ENCODE measurements at places on chromosomes 1 and 21.

GRCh38 chr1:68570871-68571270 lies 74.0 kb upstream of the DEPDC1 start:
- DNase-seq: no peak

DNA sequence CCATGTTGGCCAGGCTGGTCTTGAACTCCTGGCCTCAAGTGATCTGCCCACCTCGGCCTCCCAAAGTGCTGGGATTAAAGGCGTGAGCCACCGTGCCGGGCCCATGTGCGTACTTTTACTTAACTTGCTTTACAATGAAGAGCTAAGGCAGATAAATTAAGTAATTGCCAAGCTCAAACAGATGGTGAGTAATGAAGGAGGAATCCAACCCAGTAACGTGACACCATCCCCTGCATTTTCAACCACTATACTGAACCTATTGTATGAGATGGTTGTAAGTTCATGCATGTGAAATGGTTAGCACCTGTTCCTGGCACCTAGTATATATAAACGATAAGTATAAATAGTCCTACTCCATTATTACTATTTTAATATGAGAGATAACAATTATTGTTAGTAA lies 588.0 kb upstream of the BEND5 start:
- DNase-seq: no peak

GRCh38 chr1:26750428-26750827 lies 37.3 kb upstream of the PIGV start:
- no peak for DNase-seq

DNA sequence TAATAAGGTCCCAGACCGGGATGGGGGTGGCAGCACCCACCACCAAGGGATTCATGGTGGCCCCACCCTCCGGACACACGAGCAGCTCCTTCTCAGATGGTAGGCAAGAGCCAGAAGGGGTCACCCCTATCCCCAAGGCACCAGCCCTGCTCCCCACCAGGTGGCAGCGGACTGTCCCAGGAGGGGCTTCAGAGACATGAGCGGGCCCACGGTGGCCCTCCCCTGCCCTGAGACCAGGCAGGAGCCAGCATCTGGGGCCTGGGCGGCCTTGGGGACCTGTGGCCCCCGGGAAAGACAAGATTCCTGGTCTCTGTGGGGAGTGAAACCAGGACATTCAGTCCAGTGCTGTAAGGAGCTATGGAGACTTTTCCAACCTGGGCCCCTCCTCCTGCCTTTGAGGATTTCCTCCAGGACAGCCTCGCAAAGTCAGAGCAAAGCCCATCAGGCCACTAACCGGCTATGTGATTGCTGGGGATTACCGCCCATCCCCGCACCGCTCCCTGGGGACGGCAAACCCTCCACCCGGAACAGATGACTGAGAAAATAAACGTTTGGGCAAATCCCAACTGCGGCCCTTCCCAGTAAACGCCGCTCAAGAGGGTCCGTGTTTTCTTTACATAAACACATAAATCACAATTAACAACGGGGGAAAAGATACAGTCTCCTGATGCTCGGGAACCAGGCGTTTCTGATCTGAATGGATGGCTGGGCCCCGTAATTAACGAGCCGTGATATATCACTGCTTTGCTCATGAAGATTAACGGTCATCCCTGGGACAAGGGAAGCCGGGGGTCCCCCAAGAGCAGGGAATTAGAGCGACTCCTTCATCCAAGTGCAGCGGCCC lies 50.9 kb upstream of the ARHGEF16 start:
- DNase-seq: no peak

GRCh38 chr1:33634806-33635205 lies 162.4 kb downstream of the ZSCAN20 start:
- peak; percentile 9 for DNase-seq

- DNase-seq: no peak
These were observed 4.5 kb downstream of the LCE2D start for GRCh38 chr1:152667648-152668047.

GRCh38 chr1:215425138-215425537 lies 142.0 kb upstream of the KCTD3 start:
- no peak for DNase-seq

DNA sequence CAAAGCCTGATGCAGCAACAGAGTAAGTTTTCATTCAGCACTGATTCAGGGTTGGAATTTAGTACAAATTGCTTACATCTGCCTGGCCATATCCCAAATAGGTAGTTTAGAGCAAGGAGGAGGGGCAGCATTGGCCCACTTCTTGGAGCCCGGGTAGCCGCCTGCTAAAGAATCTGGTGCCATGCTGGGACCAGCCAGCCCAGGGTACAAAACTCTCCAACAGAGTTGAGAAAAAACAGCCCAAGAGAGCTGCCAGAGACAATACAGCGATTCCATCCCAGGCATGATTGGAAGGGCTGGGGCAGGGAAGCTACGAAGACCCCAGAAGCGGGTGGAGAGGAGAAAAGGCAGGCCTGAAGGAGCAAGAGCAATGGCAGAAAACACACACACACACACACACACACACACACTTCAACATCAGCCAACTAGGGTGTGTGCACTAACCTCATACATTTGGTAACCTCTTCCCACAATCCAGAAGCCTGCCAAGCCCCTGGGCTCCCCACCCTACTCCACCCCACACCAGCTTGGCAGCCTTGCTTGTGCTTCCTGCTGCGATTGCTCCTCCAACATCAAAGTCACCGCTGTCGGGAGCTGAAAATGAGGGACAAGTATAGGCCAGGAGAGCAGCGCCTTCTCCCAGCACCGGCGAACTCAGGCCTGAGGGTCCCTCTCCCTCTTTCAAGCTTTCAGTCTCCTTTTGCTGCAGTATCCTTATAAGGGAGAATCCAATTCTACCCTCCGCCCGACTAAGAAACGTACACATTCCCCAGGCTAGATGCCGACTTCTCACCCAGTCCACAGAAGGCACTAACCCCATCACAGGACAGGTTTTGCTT lies 1.2 kb downstream of the PIK3C2B start:
- no peak for DNase-seq

- no peak for DNase-seq
These were observed 102.8 kb downstream of the CASZ1 start for GRCh38 chr1:10693497-10694273.

DNA sequence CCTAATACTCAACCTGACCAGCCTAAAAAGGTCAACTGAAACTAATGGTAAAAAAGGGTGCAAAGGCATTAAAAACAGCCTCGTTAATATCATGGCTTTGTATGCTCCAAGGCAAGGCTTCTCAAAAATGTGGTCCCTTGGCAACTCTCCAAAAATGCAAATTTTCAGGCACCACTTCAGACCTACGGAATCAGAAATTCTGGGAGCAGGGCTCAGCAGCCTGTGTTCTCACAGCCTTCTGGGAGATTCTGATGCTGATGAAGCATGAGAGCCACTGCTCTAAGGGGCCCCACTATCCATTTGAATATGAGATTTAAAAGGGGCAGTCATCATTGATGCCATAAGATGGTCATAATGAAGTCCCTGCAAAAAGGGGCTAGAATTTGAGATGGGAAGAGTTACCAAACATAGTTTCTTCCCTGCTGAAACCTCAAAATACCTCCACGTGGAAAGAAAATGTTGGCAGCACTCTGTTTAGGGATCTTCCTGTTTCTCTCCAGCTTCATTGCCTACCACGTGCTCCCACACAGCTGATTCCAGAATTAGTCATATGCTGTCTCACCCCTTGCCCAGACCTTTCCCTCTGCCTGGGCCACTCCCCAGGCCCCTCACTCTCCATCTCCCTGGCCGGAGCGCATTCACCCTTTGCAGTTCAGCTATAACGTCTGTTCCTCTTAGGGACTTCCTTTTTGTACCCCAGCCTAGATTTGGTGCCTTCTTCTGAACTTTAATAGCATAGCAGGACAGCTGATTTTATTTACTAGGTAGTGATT lies 46.7 kb downstream of the PHC2 start:
- DNase-seq: no peak

DNA sequence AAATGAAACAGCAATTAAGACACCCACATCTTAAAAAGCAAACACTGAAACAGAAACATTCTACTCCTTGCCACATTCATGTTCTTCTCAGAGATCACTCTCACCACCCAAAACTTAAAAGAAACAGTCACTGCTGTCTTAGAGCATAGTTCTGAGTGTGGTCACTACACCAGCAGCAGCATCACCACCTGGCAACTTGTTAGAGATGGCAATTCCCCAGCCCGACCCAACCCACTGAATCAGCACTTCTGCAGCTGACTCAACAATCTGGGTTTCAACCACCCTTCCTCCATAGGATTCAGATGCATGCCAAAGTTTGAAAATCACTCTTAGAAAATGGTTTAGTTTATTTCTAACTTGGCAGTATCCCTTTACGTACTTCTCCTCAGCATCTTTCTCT lies 126.1 kb downstream of the CDC42BPA start:
- peak; percentile 4 for DNase-seq

GRCh38 chr1:85351202-85351828 lies 74.9 kb upstream of the BCL10 start:
- DNase-seq: no peak

GRCh38 chr1:65471861-65472332 lies 51.4 kb downstream of the LEPR start:
- DNase-seq: no peak

GRCh38 chr1:1669468-1670440 lies 10.9 kb upstream of the CDK11B start:
- no peak for DNase-seq

DNA sequence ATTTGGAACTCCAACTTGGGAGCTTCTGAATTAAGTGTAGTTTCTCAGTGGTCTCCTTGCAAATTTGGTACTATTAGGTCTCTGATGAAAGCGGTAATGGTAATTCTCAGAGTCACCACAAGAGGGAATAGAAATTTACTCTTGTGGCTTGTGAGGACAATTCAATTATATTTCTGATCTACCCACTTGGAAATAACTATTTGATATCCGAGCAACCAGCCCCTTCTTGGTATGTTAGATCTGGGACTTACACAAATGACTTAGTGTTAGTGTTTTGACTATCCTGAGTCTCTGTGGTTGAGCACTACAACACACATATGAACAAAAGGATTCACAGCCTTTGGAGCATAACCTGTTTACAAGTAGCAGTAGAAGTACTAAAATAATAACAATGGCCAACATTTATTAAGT lies 68.1 kb downstream of the RPS6KA1 start:
- no peak for DNase-seq

GRCh38 chr1:31715873-31716220 lies 12.0 kb upstream of the COL16A1 start:
- no peak for DNase-seq

GRCh38 chr1:41726899-41727748 lies 191.6 kb downstream of the HIVEP3 start:
- DNase-seq: no peak

DNA sequence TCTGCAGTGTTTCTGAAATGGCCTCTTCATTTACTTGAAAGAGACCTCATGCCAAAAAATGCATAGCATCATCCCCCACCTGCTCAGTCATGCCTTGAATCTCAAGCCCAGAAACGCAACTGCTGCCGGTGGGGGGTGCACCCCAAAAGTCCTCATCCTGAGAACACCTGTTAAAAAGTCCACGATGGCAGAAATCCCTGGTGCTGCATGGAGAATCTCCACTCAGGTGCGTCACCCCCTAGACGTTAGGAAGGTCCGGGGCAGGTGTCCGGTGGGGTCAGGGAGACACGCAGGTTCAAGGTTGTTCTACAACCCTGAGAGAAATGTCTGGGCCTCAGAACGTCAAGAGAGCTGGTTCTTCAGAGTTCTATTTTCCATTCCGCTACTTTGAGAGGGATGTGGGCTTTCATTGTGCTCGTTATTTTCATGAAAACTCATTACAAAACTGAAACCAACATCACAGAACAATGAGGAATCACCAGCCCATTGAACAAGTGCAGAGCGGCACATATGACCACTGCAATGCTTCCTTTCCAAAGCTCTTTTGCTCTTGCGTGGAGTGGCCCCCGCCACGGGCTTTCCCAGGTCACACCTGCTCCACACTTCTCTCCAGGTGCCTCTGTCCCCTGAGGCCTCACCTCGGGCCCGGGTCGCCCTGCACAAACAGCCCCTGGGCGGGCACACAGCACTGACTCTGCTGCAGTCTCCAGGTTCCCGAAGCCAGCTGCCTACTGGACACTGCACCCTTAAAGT lies 201.9 kb downstream of the TOMM20 start:
- DNase-seq: peak; percentile 28

DNA sequence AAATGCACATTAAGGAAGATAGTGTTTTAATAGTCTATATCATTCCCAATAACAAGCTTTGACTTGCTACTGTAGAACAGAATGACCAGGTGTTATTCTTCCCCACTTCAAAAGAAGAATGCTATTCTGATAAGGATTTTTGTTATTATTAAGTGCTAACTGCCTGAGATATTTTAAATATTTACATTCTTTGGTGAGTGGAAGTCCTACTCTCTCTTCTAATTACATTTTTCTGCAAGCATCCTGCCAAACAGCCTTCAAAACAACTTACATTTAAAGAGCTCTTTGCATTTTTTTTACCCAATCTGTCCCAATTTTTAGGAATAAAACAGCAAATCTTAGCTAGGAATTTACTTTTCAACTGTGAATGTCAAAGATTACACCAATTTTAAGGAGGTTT lies 23.5 kb upstream of the SYDE2 start:
- no peak for DNase-seq

DNA sequence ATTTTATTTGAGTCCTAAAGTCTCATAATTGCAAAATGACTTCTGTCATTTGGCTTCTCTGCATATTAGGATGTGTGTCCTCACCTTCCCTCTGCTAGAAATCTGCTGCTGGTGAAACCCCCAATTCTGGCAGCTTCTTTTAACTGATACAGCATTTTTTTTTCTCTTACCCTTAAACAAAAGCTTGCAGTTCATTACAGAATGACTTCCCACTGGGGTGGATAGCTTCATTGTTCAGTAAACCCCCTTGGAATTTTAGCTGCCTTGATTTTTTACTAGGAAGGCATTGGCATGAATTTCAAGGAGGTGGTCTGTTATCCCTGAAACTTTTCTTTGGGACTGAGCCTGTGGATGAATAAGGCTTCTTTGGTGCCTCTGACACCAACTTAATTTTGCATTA lies 16.8 kb downstream of the TSEN15 start:
- DNase-seq: no peak

- DNase-seq: no peak
These were observed 28.7 kb downstream of the ABCA4 start for GRCh38 chr1:94092210-94092613.

GRCh38 chr21:28828981-28829380 lies 163.7 kb downstream of the LTN1 start:
- no peak for DNase-seq

- DNase-seq: no peak
These were observed 2.1 kb downstream of the SLC66A1 start for GRCh38 chr1:19313961-19314882.

GRCh38 chr1:26153966-26154532 lies 4.8 kb upstream of the FAM110D start:
- no peak for DNase-seq

GRCh38 chr1:177984761-177985160 lies 14.9 kb upstream of the SEC16B start:
- no peak for DNase-seq
